Thymus (tissue), 14 donors: ENCODE measurements at places on chromosomes 5 and 9. TPM values are rescaled to one million over a fixed set of nuclear protein-coding genes. Genes with fewer than 3 reads are reported as not detected.

CERCAM gene
- 2.3 TPM for total RNA-seq

PCDHGA9 gene
- 0.66 TPM for total RNA-seq

ISL1 gene
- 6.3 TPM for total RNA-seq

PCSK1 gene
- total RNA-seq, result 0.09 TPM
